ENCODE measurements at places on chromosomes 5 and 9.

DNA sequence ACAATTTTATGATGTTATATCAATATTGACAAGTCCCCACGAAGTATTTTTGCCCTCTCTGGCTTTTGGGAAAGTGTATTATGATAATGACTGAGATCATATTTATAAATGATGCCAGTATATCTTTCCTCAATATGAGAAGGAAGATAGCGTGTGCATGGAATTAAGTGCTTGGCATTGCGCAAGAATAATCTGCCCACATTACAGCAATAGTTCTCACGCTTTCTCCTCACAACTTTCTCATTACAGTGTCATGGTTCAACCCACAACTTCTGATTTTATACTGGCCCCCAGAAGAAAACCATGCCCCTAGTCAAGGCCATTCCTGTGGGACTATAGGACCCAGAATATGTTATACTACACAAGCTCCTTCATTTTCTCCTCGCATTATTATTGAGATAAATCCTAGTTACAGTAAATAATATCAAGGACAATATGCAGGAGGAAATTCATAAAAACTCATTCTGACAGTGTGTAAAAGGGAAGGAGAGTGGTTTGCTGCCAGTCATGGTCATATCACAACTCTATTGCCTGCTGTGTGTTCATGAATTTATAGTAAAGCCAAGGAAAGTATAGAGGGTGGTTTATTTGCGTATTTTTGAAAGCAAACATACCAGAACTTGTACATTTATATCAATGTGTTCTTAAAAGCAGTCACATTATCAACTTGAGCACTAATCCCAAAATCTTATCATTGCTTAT, 114.1 kb downstream of the PIK3R1 start:
- DNase-seq = no peak

DNA sequence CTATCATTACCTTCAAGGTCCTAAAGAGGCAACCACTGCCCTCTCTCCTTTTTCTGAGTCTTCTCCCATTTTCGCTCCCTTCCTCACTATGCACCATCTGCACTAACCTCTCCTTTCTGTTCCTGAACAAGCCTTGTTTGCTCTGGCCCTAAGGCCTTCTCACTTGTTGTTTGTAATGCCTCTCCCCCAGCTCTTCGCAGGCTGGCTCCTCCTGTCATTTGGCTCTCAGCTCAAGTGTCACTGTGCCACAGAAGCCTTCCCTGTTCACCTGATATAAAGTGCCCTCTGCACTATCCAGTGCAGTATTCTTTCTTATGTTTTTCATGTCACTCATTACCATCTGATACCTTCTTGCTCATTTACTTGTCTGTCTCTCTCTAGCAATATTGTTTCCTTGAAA, 303.7 kb downstream of the KCNN2 start:
- DNase-seq = no peak

GRCh38 chr5:138160706-138161105, 17.7 kb downstream of the BRD8 start:
- DNase-seq = no peak

DNA sequence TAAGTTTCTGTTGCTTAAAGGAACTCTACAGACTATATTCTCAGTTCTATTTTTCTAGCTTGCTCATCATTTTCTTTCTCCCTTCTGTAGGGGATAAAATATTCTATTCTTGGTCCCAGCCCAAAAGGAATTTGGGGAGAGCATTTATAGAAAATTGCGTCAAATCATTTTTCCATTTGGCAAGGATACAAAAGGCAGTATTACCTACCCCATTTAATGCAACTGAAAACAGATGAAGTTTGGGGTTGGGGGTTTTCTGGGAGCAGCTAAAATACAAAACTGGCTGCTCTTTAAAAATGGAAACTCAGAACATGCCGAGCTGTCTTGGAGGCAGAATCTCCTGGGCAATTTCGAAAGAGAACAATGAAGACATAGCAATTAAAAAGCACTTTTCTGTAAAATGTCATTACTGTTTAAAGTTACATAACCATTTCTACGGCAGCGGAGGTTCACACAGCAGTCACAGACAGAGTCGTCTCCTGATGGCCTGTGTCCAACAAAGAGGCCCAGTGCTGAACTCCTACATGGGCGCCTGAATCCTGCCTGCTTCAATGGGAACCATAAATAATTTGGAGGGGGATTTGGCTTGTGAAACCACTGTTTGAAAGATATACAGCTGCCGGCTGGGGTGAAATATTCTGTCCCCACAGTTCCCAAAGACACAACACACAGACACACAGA, 152.4 kb downstream of the BRINP1 start:
- DNase-seq = no peak

DNA sequence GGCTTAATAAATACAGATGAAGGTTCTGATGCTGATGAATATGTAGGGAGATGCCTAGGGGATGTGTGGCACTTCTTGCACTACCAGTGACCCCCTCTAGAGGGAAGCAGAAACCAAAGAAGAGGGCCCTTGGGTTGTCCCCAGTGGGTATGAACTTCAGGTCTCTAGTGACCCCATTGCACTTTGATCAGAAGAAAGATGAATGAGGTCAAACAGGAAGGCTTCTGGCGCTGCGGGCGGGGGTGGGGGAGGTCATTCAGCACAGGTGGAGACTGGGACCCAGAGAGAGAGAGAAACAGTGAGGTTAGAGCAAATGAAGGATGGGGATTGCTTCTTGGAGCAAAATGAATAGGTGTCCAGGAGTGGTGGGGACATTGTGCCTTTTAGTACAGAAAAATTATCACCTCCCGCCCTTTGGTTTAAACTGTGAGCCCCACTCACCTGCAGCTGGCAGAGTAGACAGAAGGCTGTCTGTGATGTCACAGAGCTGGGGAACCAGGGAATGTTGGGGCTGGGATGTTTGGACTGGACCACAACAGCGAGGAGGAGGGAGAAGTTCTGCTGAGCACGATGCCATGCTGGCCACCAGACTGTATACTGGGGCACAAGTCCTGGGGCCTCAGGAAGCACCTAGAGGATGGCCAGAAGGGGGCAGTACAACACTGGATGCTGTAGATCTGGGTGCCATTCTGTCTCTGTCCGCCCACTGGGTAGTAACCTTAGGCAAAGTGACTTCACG, at the start of gene TEX48:
TSS of gene TEX48 (minus strand) at position 599 of the 739 bp plus-strand sequence. CDS start 10,469 bp downstream, outside the sequence.
- DNase-seq = peak; percentile 74

Data from HFFc6 (cell line).